ENCODE measurements at places on chromosomes 1 and 21.

- DNase-seq: no peak
Observed at GRCh38 chr1:191174298-191174697, 696.6 kb upstream of the BRINP3 start.

- no peak for DNase-seq
Observed at GRCh38 chr1:206847337-206847834, 18.0 kb upstream of the IL20 start.

GRCh38 chr1:153985341-153985912 is 712 bp downstream of the RAB13 start:
- DNase-seq: no peak

DNA sequence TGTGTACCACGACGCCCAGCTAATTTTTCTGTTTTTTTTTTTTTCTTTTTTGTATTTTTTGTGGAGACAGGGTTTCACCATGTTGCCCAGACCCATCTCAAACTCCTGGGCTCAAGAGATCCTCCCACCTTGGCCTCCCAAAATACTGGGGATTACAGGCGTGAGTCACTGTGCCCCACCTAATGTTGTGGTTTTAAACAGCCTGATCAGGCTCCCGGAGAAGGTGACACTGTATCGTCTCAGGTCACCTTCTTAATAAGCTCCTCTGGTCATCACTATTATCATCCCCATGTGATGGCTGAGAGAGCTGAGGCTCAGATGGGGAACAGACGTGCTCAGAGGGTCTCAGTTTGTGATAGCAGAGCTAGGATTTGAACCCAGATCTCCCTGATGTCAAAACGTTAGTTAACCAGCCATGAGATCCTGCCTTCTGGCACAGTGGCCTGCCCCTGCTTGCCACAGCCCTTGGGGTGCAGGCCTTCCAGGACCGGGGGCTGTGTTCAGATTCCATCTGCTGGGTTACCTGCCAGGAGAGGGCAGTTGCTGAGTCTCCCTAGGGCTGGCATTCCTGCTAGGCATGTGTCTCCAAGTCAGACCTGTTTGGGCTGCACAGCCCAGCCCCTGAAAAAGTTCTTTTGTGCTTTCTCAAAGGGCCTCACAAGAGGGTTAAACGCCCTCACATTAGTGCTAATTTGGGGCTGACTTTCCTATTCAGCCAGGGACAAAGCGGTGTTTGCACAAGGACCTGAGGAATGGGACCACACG is 32.7 kb upstream of the GRHL3 start:
- DNase-seq: no peak

- DNase-seq: no peak
Observed at GRCh38 chr1:236645016-236645680, 40.8 kb upstream of the HEATR1 start.

DNA sequence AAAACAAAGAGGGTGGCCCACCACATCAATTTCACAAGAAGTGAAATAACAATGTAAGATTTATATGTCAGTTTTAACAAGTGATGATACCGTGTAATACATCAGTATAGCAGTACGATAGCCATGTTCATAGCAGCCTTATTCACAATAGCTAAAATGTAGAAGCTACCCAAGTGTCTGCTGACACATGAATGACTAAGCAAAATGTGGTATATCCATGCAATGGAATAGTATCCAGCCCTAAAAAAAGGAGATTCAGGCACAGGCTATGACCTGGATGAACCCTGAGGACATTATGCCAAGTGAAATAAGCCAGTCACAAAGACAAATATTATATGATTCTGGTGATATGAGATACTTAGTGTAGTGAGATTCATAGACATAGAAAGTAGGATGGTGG is 18.0 kb downstream of the KIF26B start:
- no peak for DNase-seq

DNA sequence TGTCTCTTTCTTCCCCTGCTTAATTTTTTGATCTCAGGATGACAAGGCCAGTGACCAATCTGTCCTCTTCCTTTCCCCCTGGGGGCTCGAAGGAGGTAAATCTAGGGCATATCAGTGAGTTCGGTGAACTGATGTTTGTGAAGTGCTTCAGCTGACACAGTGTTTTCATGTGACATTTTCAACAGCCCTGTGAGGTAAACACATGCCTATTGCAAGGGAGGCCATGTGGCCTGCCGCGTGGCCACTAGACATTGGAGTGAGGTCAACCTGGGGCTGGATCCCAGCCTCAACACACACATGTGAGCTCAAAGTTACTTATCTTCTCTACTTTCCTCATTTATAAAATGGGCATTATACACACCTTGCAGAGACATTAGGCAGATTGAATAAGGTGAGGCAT is 126.3 kb downstream of the PLPP3 start:
- DNase-seq: no peak

DNA sequence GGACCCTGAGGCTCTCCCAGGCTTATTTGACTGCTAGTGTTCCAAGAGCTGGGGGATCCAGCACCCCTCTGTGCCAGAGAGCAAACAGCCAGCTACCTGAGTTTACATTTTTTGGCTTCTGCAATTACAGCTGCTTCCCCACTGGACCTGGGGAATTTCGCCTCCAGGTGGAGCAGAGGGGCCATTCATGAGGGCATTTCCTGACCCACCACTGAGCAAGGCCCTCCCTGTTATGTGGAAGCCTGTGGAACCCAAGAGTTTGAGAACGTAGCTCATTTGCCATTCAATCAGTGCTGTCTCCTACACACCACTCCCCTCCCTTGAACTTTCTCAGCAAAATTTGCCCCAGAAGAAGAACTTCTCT is 42.7 kb upstream of the TMEM51 start:
- DNase-seq: no peak

DNA sequence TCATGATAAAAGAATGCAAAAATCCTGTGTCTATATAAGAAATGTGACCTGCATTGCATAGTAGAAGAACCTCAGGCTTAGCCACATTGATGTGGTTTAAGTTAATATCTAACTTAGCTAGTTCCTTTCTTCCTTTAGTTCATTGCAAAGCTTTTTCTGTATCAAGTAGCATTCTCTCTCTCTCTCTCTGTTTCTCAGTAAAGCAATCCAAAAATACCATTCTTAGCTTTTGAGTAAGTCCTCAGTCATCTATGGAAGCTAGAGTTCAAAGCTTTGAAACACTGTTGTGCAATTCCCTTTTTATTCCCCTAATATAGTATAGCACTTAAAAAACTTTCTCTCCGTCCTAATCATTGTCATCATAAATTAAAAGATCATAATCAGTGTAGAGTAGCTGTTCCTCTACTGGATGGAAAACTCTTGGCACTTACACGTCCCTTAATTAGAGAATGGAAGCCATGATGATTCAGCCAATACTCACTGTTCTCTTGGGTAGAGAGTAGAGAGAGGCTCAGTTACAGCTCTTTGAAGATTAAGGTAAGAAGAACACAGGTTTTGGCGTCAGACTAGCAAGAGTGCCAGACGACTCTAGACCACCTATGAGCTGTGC is 350.3 kb upstream of the LYPLAL1 start:
- DNase-seq: no peak

GRCh38 chr1:3890389-3891328 is 9.4 kb downstream of the C1orf174 start:
- no peak for DNase-seq

DNA sequence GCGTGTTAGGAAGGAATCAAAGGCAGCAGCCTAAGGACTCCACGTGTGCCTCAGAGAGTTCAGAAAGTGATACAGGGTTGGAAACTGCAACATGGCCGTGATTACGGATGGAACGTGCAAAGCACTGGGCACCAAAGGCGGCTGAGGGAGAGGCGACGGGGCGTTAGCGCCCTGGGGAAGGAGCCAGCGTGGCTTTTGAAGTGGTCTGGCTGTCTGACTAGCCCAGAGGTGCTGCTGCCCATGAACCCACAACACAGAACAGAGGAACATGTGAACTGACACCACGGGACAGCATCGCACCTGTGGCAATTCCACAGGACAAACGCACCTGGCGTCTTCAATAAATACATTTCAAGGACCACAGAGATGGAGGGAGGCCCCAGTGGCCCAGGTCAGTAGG is 18.0 kb upstream of the TMEM52 start:
- DNase-seq: no peak

GRCh38 chr1:227816750-227817446 is 1.4 kb downstream of the PRSS38 start:
- no peak for DNase-seq

GRCh38 chr1:90993245-90993644 is 28.6 kb downstream of the ZNF644 start:
- DNase-seq: no peak

DNA sequence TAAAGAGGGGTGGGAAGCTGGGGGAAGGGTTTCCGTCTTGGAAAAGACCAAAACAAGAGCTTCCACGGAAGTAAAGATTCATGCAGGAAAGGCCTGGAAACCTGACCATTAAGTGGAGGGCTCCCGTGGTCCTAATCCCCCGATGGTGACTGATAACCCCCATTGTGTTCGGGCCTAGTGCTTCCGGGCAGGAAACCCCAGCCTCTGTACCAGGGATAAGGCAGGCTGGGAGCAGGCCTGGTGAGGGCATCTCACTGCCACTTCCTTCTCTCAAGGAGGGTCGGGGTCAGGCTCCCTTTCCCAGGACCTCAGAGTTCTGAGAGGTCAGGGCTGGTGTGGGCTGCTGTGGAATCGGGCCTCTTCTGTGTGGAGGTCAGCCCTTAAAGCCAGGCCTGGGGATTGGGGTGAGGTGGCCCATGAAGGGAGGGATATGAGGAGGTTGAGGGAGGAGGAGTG is 136.9 kb downstream of the CDC7 start:
- no peak for DNase-seq

DNA sequence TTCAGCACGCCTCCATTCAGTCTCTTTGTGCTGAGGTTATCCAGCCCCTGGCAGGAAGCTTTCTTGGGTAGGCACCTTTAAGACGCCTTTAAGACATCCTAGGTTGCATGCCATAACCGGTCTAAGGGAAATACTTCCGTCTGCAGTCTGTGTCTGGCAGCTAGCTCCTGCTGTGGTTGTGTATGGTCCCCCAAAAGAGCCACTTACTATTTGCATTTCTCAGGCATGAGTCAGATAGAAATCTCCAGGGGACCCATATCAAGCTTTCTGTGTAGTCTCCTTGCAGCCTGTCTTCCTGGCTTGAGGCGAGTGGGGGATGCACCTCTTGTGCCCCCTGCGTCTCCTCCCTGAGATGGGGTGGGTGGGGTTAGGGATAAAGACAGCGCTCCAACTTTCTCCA is 10.0 kb upstream of the RYR2 start:
- no peak for DNase-seq

- DNase-seq: no peak
Observed at GRCh38 chr1:165603810-165604209, 27.2 kb upstream of the MGST3 start.

DNA sequence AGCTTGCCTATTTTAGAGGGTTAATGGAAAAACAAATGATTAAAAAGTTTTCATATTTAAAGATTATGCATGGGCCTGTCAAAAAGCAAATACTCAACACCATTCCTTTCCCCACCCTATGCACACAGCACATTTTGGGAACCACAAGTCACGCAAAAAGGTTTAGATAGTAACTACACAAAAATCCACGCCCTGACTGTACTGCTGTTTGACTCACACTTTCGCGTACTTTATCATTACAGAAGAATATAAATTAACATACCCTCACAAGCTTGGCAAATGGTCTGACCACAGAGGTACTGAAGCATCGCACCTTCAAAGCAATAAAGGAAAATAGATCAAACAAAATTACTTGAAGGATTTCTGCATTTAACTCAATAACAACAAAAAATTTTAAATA is 1.4 kb downstream of the ATP5PO start:
- DNase-seq: no peak

- DNase-seq: no peak
Observed at GRCh38 chr21:41598561-41599431, 90.8 kb upstream of the TMPRSS2 start.

GRCh38 chr21:36126208-36126565 is 8.7 kb upstream of the CBR3 start:
- no peak for DNase-seq

GRCh38 chr1:159177272-159177907 is 6.0 kb downstream of the CADM3 start:
- DNase-seq: no peak

- no peak for DNase-seq
Observed at GRCh38 chr1:59293849-59294248, 3.0 kb upstream of the FGGY start.

DNA sequence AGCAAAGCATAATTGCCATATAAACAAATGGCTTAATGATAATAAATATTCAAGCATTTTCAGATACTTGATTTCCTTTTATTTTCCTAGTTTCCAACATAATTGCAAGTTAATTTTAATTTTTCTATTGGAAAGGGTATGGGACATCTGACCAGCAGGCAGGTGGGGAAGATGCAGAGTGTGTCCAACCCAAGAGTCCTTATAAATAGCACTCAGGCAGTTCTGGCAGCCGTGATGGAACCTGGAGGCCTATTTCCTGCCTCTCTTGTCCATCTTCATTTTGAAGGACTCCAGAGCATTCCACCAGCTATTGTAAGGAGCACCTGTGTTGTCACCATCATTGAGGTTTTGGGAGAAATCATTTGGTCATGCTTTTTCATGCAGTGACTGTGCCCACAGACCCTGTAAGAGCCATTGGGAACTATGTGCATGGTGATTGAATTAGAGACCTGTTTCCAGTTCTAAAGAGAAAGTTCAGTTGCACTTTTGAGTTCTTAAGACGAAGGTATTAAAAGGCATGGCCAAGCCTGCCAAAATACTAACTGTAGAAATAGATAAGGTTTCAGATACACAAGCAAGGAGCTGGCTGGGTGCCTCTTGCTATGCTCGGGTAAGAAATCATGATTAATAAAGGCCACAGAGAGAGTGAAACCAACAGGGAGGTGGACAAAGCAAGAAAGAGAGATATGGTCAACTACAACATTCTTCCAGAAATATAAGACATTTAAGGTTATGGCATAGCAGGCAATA is 92.3 kb downstream of the SPATA46 start:
- no peak for DNase-seq

DNA sequence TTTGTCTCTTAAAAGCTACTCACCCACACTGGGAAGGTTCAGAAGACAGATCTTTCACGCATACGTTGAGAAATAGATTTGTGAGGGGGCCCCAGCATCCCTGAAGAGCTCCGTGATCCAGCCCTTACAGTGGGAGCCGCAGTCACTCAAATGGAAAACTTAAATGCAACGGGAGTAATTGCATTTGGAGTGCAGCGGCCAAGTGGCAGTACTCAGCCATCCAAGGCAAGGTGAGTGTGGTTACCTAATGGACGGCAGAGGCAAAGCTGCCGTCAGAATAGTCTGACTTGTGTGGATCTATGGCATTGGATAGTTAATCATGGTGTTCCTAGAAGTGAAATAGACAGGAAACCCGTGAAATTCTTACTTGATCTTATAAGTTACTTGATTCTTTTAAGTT is 5.1 kb downstream of the SPSB1 start:
- no peak for DNase-seq

Data from GM12891 (cell line).